NK-92 treated with Interleukin-12 subunit alpha and Interleukin-12 subunit beta, amount 100 ng/mL, for 24 hours (cell line): ENCODE measurements at places on chromosomes 12 and 14.

GRCh38 chr12:127241072-127241817 lies 1025.7 kb upstream of the TMEM132C start:
- no peak for DNase-seq

- no peak for DNase-seq
Measured at GRCh38 chr12:243381-243780, 19.3 kb downstream of the SLC6A13 start.

DNA sequence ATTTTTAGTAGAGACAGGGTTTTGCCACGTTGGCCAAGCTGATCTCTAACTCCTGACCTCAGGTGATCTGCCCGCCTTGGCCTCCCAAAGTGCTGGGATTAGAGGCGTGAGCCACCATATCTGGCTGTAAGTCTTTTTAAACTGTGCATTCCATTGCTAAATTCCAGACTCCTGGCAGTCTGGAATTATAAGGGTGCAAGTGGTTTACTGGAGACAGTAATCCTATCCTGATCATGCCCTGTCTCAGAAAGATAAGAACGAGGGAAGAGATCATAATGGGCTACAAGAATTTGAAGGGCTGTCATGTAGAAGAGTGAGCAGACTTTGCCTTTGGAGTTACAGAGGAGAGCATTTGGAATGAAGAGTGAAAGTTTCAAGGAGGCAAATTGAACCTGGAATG lies 6.8 kb upstream of the SLC4A8 start:
- DNase-seq, result no peak

- DNase-seq, result no peak
Measured at GRCh38 chr12:92385296-92385695, 239.7 kb upstream of the BTG1 start.

- no peak for DNase-seq
Measured at GRCh38 chr12:43789941-43790340, 16.2 kb downstream of the TWF1 start.

DNA sequence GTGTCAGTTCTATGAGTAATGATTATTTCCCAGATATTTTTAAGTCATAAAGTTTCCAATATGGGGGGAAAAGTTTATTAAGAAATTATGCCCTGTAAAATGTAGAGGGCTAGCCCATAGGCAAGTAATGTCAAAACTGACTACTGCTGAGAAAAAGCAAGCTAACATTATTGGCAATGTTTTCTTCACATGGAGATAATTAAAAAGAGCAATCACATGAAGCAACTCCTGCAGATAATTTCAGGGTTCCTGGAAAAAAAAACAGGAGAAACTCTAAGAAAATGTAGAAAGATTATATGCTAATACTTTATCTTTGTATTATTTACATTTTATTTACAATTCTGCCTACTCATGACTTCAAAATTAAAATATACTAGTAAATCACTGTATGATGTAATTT lies 39.8 kb downstream of the PPP1R12A start:
- no peak for DNase-seq

- DNase-seq, result no peak
Measured at GRCh38 chr14:75299576-75299975, 20.9 kb downstream of the FOS start.

DNA sequence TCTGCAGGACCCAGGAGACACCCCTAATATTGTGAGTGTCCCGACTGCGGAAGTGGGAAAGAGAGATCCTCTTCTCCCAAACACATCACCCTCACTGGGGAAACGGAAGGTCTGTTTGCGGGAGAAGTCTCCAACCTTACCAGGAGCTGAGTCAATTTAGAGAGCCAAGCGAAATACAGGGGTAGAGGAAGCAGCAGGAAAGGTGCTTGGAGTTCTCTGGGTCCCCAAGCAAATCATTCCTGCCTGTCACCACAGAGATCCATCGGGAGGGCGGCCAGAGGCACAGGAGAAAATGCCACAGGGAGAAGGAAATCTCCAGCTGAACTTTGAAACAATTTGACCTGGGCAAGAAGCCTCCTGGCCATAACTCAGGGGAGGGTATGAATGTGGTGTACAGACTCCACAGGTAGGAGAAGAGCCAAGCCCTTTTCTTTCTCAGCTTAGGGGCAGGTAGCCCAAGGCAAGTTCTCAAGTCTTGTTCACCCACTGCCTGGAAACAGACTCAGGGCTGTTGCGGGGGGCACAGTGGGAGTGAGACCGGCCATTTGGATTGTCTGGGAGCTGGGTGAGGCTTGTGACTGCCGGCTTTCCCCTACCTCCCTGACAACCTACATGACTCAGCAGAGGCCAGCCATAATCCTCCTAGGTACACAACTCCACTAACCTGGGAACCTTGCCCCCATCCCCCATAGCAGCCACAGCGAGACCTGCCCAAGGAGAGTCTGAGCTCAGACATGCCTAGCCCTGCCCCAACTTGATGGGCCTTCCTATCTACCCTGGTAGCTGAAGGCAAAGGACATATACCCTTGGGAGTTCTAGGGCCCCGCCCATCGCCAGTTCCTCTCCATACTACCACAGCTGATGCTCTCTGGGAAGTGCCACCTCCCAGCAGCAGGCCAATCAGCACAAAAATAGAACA lies 211.9 kb upstream of the ARHGAP5 start:
- no peak for DNase-seq

DNA sequence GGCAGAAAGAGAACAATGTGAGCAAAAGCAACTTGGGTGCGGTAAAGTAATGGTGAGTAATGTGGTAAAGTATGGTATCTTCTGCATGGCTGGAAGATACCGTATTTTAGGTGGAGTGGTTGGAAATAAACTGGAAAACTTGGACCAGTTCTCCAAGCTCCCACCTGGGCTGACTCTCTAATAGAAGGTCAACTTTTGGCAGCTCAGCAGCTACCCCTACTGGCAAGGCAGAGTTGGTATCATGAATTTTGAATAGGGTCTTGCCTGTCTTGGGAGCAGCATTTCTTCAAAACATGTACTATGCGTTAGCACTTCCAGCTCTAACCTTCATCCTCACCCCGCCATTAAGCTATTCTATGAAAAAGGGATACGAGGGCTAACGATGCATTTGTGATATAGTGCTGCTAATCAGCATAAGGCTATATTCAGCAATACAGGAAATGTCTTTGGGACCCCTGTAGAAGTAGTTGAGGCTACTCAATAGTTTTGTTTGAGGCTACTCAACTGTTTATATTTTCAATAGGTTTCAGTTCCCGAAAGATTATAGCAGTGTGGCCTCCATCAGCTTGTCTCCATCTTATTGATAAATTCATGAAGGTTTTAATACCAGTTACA lies 276.3 kb upstream of the FAR2 start:
- DNase-seq, result no peak

DNA sequence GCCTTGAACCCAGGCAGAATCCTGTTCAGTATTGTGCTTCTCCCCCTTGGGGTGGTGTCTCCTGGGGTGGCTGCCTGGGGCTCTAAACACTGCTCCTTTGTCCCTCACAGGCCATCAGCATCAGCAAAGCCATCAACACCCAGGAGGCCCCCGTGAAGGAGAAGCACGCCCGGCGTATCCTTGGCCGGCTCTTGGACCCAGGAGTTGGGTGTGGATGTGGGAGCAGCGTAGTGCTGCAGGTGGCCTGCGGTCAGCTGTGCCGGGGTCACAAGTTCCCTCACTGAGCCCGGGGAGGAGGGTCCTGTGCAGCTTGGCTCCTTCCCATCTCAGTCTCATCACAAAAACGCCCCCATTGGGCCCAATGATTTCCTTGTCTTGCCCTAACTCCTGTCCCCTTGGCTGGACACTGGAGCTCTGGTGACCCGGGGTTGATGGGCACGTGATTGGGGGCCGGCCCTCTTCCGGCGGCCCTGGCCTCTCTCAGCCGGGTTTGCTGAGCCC lies 12.7 kb downstream of the HIP1R start:
- DNase-seq, result no peak

DNA sequence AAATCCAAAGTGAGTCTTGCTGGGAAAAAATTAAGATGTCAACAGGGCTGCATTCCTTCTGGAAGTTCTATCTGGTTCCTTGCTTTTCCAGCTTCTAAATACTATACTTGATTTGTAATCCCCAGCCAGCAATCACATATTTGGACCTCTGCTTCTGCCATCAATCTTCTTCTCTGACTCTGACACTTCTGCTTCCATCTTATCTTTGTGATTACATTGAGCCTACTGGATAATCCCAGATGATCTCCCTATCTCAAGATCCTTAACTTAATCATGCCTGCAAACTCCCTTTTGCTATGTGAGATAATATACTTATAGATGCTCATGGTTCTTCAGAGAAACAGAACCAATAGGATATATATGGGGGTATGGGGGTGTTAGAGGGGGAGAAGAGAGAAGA lies 49.9 kb upstream of the ZDHHC17 start:
- no peak for DNase-seq

DNA sequence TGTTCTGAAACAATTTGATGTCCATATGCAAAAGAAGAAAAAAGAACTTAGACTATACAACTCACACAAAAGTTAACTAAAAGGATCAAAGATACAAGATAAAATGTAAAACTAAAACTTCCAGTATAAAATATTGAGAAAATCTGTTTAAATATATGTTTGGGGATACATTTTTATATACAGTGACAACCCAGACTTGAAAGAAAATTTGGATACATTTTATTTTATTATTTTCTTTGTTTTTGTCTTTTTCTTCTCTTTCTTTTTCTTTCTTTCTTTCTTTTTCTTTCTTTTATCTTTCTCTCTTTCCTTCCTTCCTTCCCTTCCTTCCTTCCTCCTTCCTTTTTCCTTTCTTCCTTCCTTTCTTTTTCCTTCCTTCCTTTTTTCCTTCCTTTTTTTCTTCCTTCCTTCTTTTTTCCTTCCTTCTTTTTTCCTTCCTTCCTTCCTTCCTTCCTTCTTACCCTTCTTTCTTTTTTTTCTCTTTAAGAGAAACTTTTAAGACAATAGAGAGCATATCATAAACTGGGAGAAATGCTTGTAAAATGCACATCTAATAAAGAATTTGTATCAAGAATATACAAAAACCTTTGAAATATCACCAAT lies 954.5 kb upstream of the LRFN5 start:
- no peak for DNase-seq

GRCh38 chr12:67986632-67987031 lies 2.6 kb upstream of the IFNG-AS1 start:
- DNase-seq, result no peak

GRCh38 chr12:78764913-78765312 lies 99.7 kb upstream of the SYT1 start:
- no peak for DNase-seq

- DNase-seq, result no peak
Measured at GRCh38 chr14:24870949-24871701, 178.8 kb downstream of the STXBP6 start.

DNA sequence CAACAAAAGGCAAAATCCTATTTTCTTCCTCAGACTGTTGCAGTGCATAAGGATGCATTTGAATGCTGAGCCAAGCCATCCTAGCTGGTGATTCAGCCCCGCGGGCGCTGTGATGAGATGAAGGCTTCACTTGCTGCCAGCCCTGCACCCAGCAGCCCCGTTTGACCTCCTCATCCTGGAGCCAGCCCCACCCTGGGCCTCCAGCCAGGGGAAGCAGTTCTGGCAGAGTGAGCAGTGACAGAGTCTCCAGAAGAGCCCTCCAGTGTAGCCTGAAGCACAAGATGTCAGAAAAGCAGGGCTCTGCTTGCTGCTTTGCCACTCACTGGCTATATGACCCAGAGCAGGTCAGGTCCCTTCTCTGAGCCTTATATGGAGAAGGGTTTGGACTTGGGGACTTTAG lies 96.2 kb upstream of the HSPB8 start:
- DNase-seq, result no peak

- no peak for DNase-seq
Measured at GRCh38 chr12:988646-989045, 2.4 kb upstream of the ERC1 start.

GRCh38 chr12:7637615-7638014 lies 28.1 kb downstream of the APOBEC1 start:
- no peak for DNase-seq

GRCh38 chr12:38628288-38628687 lies 277.1 kb downstream of the CPNE8 start:
- DNase-seq, result no peak

GRCh38 chr12:11075642-11076041 lies 13.5 kb upstream of the TAS2R46 start:
- no peak for DNase-seq

GRCh38 chr14:23694085-23694948 lies 58.2 kb downstream of the DHRS2 start:
- no peak for DNase-seq

DNA sequence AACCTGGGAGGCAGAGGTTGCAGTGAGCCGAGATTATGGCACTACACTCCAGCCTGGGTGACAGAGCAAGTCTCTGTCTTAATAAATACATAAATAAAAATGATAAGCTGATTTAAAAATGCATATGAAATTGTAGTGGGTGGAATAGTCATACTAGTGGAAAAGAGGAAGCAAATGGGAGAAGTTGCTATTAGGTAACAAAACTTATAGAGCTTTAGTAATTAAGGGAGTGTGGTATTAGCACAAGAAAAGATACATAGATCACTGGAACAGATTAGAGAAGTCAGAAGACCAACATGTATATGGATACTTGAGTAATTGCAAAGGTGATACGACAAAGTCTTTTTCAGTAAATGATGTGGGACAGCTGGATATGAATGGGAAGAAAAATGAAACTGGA lies 26.5 kb downstream of the TECPR2 start:
- DNase-seq, result no peak

DNA sequence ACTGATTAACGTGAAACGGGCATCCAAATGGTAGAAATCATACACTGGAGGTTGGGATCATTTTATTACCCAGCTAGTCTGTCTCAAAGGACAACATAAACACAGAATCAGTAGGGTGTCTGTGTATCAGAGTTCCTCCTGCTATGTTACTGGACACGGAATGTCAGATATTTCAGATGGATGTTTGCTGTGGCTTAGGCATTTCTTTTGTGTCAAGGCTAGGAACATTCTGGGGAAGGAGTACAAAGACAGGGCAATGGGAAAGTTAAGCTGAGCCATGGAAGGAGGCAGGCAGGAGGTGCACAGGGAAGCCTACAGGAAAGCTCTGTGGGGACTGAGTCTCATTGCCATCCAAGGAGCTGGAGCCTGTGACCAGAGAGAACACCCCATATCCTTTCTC lies 254.6 kb downstream of the C12orf75 start:
- no peak for DNase-seq

GRCh38 chr12:68432622-68433021 lies 100.5 kb upstream of the MDM1 start:
- no peak for DNase-seq

GRCh38 chr14:105055736-105056302 lies 9.4 kb downstream of the GPR132 start:
- no peak for DNase-seq

DNA sequence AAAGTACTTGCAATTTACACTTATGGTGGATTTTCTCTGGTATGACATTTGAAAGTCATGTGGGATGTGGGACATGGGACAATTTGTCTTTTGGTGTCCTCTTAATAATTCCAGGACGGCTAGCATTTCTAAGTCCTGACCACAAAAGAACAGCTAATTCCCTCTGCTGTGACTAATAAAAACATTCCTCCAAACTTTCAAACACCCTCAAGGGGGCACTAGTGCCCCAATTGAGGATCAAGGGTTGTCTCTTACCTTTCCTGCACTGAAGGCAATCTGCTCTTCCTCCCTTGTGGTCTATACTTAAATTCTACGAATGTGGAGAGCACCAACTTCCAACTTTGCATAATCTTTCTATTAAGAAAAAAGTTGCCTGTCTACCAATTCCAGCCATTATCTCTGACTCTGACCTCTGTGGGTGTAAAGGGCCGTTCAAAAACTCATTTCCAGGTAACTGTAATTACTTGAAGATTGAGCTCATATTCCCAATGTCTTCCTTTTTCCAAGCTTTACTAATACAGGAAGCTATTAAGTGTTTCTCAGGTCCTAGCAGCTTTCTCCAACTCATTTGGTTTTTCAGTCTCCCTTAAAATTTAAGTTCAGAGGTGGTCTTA lies 210.2 kb downstream of the PTPRO start:
- DNase-seq, result no peak
